Suprapubic skin (tissue), 4 donors: ENCODE measurements at places on chromosomes 6 and 20. TPM values are rescaled to one million over a fixed set of nuclear protein-coding genes. Genes with fewer than 3 reads are reported as not detected.

PMEPA1 gene
- 19.3 TPM for total RNA-seq

EYS gene
- total RNA-seq = not detected

MYLIP gene
- total RNA-seq = 39.8 TPM

MLIP gene
- total RNA-seq = 11.6 TPM

PRSS16 gene
- 17.1 TPM for total RNA-seq

FANCE gene
- total RNA-seq = 21.4 TPM

DNA sequence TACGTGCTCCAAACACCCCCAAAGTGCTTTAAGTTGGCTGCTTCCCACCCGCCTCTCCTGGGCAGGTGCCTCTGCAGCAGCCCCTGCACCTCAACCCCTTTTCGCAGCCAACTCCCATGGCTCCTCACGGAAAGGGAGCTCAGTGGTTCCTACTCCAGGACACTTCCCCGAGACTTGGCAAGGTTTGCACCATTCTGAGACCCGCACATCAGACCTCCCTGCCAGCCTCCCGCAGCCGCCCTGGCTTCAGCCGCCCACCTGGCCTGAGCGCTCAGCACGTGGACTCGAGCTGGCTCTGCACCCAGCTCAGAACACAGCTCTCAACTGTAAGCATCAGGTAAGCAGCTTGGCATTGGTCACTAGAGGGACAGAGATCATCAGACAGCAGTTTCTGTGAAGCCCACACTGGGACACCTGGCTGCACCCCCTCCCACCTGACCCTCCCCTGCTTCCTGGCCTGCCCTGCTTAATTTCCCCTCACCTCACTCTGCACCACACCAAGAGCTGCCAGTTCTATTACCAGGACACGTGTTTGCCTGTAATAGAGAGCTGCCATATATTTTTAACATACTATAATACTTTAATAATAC is 28.5 kb downstream of the GMDS start:
- no peak for DNase-seq

GRCh38 chr6:92176666-92177065 is 1242.7 kb downstream of the EPHA7 start:
- DNase-seq = no peak
